ENCODE measurements at places on chromosomes 5 and 9.

DNA sequence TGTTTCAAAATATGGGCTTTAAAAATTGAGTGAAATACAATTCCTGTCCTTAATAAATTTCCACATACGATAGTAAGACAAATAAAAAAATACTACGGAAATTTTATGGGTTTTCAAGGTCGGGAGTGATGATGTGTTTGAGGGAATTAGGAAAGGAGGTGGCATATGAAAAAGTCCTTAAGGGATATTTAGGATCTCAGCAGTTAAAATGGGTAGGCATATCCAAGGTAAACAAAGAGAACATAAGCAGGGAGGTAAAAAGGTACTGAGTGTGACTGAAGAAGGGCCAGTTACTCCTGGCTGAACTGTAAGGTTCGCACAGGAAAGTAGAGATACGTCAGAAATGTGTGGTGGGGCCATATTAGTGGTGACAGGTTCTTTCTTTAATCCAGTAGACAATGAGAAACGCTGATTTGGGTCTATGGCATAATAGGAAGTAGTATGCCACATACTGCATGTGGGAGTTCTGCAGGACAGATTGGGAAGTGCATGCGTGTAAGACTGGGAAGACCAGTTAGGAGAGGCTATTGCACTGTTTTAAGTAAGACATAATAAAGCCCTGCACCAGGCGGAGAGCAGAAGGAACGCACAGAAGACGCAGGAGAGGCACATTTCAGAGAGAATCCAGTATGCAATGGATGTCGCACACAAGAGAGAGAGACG, 937 bp upstream of the HMGCR start:
- peak; percentile 84 for DNase-seq

GRCh38 chr9:129081388-129081904, 535 bp downstream of the DOLPP1 start:
- no peak for DNase-seq

- peak; percentile 55 for DNase-seq
Observed at GRCh38 chr9:129102791-129103594, 7.6 kb downstream of the CRAT start.

DNA sequence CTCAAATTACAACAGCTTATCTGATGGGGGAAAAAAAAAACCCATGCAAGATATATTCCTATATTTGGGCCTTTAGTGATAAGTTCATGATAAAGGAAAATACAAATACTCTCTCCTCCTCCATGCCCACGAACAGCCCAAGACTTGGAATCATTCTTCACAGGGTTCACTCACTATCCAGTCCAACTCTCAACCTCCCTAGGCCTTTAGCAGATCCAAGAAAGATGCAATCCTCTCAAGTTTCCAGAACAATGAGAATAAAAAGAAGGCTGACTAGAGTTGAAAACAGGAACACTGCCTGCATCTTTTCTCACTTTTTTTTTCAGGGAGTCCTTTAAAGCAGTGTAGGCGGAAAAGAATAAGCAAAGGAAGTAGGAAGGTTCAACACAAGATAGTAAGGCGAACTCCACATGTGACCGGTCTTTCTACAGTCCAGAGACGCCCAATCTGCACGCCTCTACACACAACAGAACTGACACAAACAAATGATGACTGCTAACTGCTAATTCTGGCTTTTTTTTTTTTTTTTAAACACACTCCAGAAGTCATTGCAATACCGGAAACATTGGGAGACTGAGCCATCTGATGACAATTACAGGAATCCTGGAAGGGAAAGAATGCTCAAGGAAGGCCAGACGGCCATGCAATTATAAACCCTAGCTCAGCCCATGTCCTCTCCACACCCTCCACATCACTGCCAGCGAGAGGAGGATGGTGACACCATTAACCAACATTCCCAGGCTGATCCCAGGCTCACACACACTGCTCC, 75.4 kb downstream of the BNC2 start:
- peak; percentile 98 for DNase-seq

DNA sequence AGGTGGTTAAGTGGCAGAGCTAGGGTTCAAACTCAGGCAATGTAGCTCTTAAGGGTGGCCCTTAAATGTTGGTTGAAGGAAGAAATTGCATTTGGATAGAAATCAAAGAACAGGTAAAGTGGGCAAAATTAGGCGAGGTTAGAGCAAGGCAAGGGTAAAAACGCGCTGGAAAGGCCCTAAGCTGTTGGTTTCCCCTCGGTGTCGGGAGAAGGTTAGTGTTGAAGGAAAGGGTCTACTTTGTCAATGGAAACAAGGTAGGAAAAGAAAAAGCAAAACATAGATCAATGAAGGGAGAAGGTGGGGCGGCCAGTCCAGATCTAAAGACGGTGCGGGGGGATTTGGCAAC, 431 bp downstream of the FASTKD3 start:
- DNase-seq, result no peak

- DNase-seq, result no peak
Observed at GRCh38 chr5:151182976-151183375, 25.4 kb upstream of the ANXA6 start.

GRCh38 chr5:77770293-77771005, 5.7 kb downstream of the TBCA start:
- no peak for DNase-seq

GRCh38 chr5:178380086-178380485, 147.5 kb upstream of the PHYKPL start:
- no peak for DNase-seq

- DNase-seq, result no peak
Observed at GRCh38 chr5:142515036-142515435, 170.9 kb downstream of the FGF1 start.

DNA sequence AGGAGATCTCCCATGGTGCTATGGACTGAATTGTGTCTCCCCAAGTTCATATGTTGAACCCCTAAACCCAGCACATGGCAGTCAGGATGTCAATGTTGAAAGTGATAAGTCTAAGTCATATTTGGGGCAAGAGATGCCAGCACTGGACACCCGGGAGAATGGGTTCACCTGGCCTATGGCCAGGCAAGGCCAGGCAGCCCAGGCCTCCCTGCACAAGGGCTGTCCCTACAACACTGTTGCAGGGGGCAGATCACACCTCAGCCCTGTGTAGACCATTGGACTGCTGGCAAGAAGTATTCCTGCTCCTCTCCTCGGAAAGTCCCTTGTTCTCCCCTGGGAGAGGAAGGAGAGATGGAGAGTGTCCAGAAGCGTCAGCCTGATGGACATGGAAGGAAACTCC, 240.5 kb downstream of the GADD45G start:
- no peak for DNase-seq

DNA sequence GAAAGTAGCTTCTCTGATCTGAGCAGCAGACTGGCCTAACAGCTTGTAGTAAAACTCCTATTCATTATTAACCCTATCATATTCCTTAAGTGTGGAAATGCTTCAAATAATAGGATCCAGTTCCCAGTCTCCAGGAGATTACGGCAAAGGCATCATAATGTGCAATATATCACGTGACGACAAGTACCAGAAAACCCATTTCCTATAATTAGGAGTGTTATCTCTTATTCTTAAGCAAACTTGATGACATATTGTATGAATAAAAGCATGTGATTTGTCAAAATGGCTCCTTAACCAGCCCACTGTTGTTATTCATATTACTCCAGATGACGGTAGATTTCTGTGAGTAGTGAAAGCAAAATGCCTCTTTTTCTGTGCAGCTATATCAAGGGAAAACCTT, 2.9 kb downstream of the SV2C start:
- no peak for DNase-seq

DNA sequence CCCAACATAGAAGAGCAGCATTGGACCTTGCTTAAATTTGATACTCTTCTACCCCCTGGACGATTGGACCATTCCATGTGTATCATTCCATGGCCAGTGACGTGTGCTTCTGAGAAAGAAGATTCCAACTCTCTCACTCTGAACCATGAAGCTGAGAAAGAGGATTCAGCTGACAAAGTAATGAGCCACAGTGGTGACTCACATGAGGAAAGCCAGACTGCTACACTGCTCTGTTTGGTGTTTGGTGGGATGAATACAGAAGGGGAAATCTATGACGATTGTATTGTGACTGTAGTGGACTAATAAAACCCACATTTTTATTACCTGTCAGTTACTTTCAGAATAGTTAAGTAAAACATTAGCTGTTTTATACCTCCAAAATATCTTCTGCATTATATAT, 7.5 kb downstream of the HSPA5 start:
- DNase-seq, result peak; percentile 97

DNA sequence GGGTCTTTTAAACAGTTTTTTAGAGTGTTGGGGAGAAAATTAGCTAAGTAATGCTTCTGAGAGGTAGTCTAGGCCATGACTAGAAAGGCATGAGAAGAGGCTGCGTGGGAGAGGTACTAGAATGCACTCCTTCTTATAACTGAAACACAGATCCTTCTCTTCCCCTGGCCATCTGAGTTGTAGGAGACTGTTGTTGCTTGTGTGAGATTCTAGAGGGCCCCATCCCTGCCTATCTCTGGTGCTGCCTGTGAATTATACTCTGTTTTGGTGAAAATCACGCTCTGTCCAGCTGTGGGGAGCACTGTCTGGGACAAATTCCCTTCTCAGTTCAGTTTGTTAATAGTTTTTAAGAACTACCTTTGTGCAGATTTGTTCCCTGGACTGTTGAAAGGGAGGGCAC, 37.5 kb downstream of the MAP1B start:
- no peak for DNase-seq

- DNase-seq, result peak; percentile 44
Observed at GRCh38 chr5:15790446-15791018, 290.6 kb downstream of the FBXL7 start.

- no peak for DNase-seq
Observed at GRCh38 chr9:86662890-86663468, 284.3 kb downstream of the GAS1 start.

DNA sequence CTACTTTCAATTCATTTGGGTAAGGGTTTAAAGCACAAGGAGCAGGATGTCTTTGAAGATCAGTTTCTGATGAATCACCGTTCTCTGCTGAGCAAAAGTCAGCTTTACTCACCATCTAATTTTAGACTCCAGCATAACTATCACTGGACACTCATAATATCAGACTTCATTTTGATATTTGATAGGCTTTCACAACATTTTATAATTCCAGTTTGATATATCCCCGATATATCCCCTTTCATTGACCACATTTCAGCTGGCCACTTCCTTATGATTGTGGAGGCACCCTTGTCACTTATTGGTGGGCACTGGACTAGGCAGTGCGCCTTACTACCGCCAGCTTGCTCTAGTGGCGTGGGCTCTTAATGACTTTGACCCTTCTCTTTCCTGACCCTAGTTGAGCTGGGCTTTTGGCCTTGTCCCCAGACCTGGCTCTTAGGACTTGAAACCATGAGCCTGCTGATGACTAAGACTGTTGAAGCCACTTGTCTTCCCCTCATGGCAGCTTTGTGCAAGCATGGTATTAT, 46.8 kb downstream of the CYSTM1 start:
- DNase-seq, result peak; percentile 66

DNA sequence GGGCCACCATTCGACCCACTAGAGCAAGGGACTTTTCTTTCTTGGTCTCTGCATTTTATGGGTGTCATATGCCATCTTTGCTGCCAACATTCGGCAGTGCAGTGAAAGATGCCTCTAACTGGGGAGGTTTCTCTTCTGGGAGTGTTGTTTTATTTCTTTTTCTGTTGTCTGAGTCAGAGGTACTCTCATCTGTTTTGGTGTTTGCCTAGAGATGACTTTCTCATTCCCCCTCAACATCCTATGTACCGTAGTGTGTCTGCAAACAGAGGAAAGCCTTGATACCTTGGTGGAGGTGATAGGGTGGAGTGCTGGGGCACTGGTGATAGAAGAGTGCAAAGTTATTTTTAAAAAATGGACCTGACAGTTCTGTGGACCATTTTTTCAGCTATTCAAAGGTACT, 182.1 kb downstream of the ARHGAP26 start:
- DNase-seq, result no peak

- peak; percentile 56 for DNase-seq
Observed at GRCh38 chr5:98927242-98927988, 1.4 kb downstream of the CHD1 start.

- DNase-seq, result no peak
Observed at GRCh38 chr5:125189531-125189941, 443.1 kb upstream of the ZNF608 start.

GRCh38 chr5:40481241-40481640, 198.5 kb upstream of the PTGER4 start:
- no peak for DNase-seq

DNA sequence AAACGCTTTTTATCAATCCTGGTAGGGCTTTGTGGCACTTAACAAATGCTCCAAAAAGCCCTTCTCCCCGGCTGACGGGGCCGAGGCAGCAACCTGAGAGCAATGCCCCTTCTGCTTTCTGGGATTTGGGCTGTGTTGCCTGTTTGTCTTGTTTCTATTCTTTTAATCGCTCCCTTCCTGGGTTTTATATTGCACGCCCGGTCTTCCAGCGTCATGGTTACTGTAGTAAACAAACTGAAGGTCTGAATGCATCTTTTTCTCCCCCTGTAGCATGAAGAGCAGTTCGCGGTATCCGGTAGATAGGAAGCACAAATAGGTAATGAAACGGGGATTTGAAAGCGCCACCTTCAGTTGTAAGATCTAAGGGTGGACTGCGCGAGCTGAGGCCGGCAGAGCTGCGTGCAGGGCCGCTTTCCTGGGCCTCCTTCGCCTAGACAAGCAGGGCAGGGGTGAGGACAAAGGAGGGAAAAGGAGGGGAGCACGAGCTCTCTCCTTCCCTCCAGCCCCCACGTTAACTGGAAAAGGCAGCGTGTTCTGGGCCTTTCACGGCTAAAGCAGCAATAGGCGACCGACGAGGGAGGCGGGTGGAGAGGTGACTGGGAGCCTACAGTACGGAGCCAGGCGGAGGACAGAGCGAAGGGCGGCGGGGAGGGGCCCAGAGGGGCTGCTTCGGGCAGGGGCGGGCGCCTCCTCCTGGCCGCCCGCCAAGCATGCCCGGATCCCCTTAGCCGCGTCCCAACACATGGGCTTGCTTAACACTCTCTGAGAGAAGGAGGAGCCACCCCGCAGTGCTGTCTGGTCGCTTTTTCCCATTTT, 49.3 kb upstream of the ZNF366 start:
- DNase-seq, result peak; percentile 67

- no peak for DNase-seq
Observed at GRCh38 chr9:98563212-98563907, 145.4 kb downstream of the GABBR2 start.

- DNase-seq, result no peak
Observed at GRCh38 chr5:89575319-89575718, 692.3 kb upstream of the MEF2C start.

GRCh38 chr5:181232593-181232992, 9.5 kb downstream of the TRIM41 start:
- no peak for DNase-seq

- DNase-seq, result no peak
Observed at GRCh38 chr5:170603578-170604565, 100.1 kb downstream of the KCNIP1 start.

Measured in AG10803 (cell line).